ENCODE measurements at places on chromosomes 7 and 10.

- no peak for DNase-seq
Observed at GRCh38 chr10:86100581-86101061, 266.0 kb downstream of the GRID1 start.

- no peak for DNase-seq
Observed at GRCh38 chr7:19352305-19352695, 207.1 kb upstream of the FERD3L start.

DNA sequence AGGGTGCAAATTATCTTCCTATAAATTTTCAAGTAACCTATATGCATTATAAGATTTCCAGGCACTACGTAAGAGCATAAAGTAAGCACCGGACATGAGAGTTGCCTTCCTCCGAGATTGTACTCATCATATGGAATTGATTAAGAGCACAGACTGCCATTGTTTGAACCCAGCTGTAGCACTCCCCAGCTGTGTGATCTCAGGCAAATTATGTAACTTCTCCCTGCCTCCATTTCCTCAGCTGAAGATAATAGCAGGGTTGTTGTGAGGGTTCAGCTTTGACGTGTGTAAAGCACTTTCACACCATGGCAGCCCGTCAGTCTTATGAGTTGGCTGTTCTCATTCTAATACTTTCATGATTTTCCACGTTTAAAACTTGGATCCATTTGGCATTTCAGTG, 122.6 kb downstream of the ITIH5 start:
- DNase-seq: no peak

GRCh38 chr10:127358337-127358736, 161.9 kb upstream of the INSYN2A start:
- DNase-seq: no peak

GRCh38 chr10:49606981-49607535, 3.1 kb upstream of the SLC18A3 start:
- DNase-seq: peak; percentile 43

Data from KG1 (cell line).